CD4-positive, alpha-beta T cell treated with Interleukin-15 for 4 hours (primary cell): ENCODE measurements at places on chromosomes 5 and 9.
A peak's percentile ranks its signal among the peaks of the same experiment; 100 is the strongest.

GRCh38 chr5:2737273-2738155 is 14.0 kb downstream of the IRX2 start:
- no peak for DNase-seq

DNA sequence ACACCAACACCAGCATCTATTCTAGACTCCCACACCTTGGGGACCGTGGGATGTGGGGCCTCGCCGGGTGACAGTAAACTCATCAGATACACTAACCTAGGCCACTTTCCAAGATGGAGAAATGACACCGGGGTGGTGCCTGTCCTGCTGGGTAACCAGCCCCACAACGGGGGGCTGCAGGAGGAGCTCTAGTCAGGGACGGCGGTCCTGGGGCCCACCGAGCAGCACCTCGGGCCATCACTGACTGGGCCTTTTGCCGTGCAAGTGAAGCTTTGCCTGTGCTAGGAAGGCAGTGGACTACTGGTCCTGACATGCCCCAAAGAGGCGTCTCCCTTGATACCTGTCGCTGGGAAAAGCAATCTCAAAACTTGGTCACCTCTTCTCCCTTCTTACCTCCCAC is 260.3 kb upstream of the IRX1 start:
- DNase-seq = no peak

- no peak for DNase-seq
Measured at GRCh38 chr9:115134941-115135340, 17.0 kb upstream of the TNC start.

DNA sequence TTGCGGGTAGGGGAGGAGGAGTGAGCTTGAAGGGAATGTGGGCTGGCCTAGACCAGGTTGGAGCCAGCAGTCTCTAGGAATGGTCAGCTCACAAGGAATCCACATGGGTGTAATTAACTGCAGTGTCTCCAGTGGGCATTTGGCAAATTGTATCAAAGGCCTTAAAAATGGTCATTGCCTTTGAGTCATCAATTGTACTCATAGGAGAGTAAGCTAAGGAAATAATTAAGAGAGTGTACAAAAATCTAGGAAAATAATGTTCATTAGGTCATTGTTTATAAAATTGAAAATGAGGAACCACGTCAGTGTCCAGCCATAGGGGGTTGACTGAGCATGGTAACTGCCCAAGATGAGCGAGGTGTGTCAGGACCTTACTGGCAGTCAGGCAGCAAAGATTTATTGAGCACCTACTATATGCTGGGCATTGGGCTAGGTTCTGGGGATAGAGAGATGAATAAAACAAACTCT is 29.8 kb upstream of the RPL26L1 start:
- DNase-seq = no peak

DNA sequence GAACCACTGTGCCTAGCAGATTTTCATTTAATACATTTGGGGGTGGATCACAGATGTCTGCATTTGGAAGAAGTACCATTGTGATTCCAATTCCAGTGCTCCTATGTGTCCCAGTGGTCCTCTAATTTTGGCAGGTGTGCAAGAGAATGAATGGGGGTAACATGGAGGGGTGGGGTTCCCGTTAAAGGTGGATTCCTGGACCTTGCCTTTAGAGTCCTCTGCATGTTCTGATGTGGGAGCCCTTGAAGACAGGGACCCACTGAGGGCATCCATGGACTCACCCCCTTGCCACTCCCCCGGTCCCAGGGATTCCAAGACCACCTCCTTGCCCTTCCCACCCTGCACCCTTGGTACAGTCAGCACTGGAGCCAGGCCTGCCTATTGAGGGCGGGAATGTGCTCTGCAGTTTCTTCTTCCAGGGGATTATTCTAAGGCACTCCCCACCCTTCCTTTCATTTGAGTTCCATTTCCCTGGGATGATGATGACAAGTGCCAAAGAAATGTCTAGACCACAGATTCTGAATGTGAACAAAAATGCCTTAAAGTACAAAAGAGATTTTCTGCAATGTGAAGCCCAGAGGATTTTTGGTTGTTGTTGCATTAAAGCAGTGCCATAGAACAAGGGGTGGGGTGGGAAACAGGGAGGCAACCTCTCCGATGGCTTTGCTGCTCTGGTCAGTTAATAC is 119.4 kb upstream of the PTCH1 start:
- DNase-seq = no peak

- DNase-seq = no peak
Measured at GRCh38 chr5:177123789-177124485, 9.6 kb upstream of the NSD1 start.

GRCh38 chr9:130024597-130024994 is 18.4 kb downstream of the FNBP1 start:
- no peak for DNase-seq

GRCh38 chr9:124783830-124784229 is 6.9 kb downstream of the OLFML2A start:
- no peak for DNase-seq

- DNase-seq = no peak
Measured at GRCh38 chr5:128304791-128305190, 221.2 kb downstream of the SLC12A2 start.

- DNase-seq = peak; percentile 44
Measured at GRCh38 chr5:109656829-109657228, 32.9 kb upstream of the MAN2A1 start.

GRCh38 chr9:105021917-105022316 is 94.0 kb upstream of the ABCA1 start:
- no peak for DNase-seq

DNA sequence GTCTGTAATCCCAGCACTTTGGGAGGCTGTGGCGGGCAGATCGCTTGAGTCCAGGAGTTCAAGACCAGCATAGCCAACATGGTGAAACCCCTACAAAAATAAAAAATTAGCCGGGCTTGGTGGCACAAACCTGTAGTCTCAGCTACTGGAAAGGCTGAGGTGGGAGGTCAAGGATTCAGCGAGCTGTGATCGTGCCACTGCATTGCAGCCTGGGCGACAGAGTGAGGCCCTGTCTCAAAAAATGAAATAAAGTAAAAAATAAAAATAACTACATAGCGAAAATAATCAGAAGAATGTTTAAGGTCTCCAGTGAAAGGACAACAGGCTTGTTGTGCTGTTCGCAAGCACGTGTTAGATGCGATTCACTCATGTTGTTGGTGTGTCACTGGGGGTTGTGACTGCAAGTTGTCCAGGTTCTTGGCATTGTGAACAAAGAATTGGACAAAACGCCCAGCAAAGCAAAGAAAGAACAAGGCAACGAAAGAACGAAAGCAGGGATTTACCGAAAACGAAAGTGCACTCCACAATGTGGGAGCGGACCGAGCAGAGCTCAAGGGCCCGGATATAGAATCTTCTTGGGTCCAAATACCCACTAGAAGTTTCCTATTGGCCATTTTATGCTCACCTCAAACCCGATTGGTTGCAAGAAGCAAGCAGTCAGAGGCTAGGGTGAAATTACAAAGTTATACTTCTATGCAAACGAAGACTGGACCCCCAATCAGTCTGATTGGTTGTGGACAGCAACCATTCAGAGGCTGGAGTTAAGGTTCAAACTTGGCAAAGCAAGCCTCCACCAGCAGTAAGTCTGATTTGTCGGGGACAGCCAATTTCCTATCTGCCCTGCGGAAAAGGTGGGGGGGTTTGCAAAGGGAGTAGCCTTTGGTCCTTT is 844 bp upstream of the MCCC2 start:
- DNase-seq = peak; percentile 10

- no peak for DNase-seq
Measured at GRCh38 chr9:138049085-138049778, 171.7 kb downstream of the CACNA1B start.

DNA sequence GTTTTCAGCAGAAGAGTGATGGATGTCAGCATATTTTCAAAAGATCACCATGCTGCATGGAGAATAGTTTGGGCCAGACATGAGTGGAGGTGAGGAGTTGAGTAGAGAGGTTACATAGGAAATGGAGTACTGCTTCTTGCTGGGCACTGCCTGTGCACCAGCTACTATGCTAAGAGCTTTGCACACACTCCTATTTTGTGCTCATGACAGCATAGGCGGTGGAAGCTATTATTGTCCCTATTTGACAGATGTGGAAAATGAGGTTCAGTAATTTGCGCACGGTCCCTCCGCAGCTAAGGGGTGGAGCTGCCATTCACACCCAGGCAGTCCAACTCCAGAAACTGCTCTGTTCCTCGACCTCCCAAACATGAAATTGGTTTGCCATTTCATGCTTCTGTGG is 67.8 kb downstream of the ENTREP1 start:
- no peak for DNase-seq

DNA sequence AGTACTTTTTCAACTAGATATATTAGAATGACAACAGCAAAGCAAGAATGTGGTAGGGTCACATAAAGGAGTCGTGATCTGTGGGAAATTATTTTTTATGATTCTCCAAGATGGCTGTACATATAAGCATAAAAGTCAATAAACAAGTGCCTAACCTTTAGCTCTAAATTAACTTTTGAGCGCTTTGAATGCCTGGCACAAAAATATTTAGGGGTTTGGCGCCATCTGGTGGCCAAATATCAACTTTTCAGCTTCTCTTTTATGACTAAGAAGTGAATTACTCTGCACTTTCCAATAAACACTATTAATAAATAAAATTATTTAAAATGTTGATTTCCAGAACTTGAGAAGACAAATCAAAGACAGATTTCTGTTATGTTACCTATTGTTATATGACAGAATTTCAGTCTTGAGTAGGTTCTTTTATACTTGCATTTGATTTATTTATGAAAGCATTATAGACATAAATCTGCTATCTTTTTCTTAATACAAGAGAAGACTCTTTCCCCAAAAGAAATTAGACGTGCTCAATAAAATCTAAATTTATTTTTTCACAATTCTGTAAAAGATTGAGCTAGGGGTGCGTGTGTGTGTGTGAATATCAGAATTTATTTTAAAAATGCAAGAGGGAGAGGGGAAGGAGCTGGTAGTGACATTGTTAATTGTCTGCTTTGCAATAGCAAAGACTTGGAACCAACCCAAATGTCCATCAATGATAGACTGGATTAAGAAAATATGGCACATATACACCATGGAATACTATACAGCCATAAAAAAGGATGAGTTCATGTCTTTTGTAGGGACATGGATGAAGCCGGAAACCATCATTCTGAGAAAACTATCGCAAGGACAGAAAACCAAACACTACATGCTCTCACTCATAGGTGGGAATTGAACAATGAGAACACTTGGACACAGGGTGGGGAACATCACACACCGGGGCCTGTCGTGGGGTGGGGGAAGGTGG is 36.7 kb upstream of the ARRDC3 start:
- peak; percentile 80 for DNase-seq

DNA sequence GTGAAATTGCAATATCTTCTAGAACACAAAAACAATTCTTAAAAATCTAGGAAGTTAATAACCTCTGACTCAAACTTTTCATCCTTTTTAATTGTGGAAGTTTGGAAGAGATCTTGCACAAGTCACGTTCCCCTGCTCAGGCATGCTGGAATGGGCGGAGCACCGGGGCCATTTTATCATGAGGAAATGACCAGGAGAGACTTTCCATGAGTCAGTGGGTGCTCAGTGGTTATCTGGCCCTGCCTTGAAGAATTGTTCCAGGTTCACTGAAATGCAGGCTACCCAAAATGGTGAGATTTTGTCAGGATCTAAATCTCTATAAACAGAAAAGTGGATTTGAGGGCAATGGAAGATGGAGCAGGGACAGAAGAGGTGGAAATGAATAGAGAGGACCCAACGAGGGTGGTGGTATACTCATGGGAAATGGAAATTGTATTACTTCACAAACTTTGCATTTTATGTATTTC is 61.2 kb downstream of the FYB1 start:
- no peak for DNase-seq

DNA sequence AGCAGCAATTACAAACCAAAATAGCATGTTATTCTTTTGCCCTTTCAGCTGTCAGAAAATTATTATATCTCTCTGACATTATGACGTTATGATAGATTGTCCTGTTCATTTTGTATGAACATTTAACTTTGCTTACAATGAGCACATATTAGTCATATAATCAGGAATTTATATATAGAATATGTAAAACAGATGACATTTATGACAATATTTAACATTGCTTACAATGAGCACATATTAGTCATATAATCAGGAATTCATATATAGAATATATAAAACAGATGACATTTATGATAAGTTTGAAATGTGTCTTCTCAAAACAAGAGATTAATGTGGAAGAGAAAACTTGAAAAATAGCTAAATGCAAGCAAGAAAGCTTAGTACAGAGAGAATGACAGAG is 1180.2 kb downstream of the CDH12 start:
- DNase-seq = no peak

GRCh38 chr9:22097707-22098106 is 88.6 kb upstream of the CDKN2B start:
- DNase-seq = peak; percentile 35

DNA sequence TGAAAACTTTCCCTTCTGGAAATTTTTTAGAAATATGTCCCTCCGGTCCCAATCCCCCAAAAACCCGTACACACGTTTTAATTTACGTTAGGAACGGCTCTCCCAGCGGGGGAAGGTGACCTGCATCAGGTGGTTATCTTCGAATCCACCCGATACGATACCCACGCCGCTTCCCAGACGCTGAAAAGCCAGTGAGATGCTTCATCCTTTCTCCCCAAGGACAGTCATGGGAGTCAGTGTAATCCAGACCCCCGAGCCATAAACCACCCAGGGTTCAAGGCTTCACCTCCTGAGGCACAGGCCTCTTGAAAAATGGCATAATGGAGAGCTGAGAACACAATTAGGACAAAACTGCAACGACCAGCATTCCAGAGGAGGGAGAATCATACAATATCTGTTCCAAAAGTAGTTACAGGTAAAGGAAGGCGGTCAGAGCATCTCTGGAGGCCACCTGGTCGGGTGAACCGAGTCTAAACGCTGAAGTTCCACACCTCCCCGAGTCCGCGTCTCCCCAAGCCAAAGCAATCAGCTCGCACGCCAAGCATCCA is 857 bp downstream of the FAM169A start:
- no peak for DNase-seq

GRCh38 chr9:87276851-87277261 is 220.8 kb upstream of the DAPK1 start:
- no peak for DNase-seq

- DNase-seq = no peak
Measured at GRCh38 chr5:141765896-141766551, 84.0 kb upstream of the ARAP3 start.

- DNase-seq = peak; percentile 3
Measured at GRCh38 chr5:81750308-81751008, 439 bp downstream of the SSBP2 start.

- no peak for DNase-seq
Measured at GRCh38 chr5:172362755-172363154, 79.2 kb upstream of the UBTD2 start.

DNA sequence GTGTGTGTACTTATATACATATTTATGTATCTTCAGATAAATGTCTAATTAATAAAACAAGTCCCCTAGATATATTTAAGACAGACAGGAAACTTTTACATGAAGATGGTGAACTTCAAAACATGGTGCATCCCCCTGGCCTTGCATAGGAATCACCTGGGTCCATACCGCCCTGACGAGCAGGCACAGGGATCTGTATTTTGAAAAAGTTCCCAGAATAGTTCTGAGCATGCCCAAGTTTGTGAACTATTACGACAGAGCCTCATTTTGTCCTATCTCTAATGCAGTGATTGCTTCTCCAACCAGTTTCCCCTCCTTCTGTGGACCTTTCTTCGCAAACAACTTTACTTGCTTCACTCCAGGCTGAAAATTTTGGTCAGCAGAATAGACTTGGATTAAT is 98.1 kb downstream of the APBA1 start:
- DNase-seq = no peak
